ENCODE measurements at places on chromosomes 2 and 18.

DNA sequence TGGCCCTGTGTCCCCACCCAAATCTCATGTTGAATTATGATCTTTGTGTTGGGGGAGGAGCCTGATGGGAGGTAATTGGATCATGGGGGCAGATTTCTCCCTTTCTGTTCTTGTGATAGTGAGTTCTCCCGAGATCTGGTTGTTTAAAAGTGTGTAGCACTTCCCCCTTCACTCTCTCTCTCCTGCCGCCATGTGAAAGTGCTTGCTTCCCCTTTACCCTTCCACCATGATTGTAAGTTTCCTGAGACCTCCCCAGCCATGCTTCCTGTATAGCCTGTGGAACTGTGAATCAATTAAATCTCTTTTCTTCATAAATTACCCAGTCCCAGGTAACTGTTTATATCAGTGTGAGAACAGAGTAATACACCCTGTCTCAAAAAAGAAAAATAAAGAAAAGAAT is 25.5 kb downstream of the LRRFIP1 start:
- no peak for DNase-seq

GRCh38 chr2:42238644-42239288 is 69.6 kb downstream of the EML4 start:
- no peak for DNase-seq

DNA sequence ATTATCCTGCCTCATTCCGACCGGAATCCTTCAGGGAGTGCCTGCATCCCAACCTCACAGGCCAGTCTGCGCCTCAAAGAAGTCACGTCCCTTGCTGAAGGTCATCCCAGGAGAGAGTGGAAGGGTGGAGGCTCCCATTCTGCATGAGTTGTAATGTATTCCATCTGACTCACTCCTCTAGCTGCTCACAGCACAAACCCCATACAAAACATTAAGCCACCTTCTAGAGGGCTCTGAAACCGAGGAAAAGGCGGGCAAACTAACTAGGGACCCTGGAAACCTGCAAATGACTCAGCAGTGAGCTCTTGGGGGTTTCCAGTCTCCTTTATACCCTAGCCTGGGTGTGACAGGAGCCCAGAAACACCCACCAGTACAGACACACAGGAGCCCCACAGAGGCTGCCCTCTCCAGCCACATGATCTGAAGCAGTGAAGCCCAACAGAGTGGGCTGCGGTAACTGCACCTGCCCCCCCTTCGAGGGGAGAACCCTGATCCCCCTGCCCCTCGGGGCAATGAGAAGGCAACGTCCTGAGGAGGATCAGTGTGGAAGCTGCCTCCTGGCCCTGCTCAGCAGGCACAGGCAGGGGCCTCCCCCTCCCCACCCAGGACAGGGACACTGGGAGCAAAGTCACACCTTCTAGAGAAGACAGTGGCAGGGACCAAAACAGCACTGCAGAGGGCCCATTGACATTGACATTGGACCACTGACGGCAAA is 69.3 kb upstream of the SNTG2 start:
- no peak for DNase-seq

GRCh38 chr2:125310657-125311364 is 1285.7 kb downstream of the CNTNAP5 start:
- DNase-seq, result no peak

DNA sequence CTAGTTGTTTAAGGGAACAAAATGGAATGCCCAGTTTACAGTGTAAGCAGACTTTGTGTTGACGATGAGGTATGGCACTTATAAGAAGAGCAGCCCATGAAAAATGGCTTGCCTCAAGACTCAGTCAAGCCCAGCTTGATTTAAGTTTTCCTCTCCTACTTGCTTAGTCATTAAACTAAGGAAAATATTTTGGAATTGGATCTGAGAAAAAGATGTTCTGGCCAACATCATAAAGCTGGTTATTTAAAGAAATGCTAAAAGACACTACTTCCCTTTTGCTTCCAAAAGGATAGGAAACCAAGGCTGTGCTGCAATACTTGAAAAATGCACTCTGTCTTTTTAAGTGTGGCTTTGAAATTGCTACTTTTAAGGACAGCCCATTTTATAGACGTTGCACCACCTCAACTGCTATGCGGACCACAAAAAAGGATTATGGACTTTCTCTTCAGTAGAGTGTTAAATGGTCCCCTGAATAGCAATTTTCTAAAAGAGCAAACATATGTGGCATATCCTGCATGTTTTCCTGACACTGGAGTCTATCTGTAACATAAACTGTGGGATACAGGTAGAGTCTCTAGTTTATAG is 32.1 kb downstream of the CCDC141 start:
- DNase-seq, result no peak
